ENCODE measurements at places on chromosomes 6 and 20.

DNA sequence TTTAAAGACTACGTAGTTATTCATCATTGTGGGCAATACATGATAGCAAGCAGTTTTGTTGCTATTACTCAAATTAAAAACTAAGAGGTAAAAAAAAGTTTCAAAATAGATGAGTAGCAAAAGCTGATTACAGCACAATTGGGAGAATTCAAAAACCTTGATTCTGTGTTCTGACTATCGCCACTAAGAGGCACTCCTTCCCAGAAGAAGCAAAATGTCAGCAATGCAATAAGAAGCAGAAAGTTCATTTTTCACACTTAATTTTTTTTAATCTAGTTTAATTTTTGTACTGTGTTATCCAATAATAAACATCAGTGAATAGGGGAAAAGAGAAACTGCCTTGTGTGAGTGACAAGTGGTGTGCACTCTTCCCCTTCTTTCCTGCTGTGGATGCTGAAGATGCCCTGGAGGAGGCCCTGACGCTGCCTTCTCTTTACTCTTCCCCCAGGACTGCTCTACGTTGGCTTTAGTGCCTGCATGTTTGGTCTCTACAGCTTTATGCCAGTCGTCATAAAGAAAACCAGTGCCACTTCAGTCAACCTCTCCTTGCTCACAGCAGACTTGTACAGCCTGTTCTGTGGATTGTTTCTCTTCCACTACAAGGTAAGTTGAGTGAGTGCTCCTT lies 263.2 kb upstream of the PLN start:
- DNase-seq: no peak

DNA sequence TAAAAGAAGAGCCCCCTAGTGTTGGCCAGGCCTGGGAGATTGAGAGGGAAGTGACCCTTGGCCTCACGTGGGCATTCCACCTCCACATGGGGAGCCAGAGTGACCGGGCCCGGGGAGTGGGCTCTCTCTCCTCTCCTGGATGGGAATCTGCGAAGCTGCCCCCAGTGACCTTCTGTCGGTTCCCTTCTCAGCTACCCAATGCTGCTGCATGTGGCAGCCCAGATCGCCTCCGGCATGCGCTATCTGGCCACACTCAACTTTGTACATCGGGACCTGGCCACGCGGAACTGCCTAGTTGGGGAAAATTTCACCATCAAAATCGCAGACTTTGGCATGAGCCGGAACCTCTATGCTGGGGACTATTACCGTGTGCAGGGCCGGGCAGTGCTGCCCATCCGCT lies 10.1 kb upstream of the GTF2H4 start:
- DNase-seq: no peak

GRCh38 chr20:41174373-41174772 lies 37.0 kb downstream of the PLCG1 start:
- no peak for DNase-seq

DNA sequence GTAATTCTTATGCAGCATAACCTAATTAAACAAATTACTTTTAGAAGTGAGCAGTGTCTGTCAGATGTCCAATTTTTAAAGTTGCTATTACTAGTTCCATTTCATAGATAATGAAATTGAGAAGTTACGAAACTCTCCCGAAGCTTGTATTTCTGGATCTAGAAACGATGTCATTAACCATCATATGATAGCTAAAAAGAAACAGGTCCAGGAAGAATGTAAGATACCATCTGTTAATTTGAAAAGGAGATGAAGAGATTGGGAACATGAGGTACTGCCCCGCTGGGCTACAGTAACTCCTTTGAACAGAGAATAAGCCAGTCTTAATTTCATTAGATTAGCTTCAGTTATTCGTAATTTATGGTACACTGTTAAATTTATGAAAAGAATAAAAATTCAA lies 47.5 kb upstream of the TMX4 start:
- DNase-seq: no peak

- DNase-seq: no peak
These were observed 16.6 kb upstream of the CEP85L start for GRCh38 chr6:118667988-118668387.

- no peak for DNase-seq
These were observed 9.1 kb downstream of the SMAP1 start for GRCh38 chr6:70676821-70677220.

DNA sequence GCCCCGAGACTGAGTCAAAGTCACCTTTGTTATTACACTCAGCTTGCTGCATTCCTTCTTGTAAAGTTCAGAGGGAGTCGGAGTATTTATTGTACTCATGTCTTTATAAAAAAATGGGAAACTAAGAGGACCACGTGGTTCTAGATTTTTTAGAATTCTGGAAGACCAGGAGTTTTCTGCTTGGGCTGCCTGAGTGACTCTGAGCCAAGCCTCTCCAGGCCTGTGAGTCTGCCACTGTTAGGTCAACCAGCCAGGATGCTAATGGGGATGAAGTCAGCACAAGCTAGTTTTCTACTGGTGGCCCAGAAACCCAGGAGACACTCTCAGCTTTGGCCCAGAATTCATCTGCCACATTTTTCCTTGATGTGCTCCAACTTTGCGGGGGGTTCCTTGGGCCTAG lies 453.5 kb upstream of the SULF2 start:
- no peak for DNase-seq

Measured in T-helper 2 cell treated with Interferon-gamma antibody and Interleukin-4, amounts not matched to agents 5 μg/mL and 100 μg/mL, for 36 hours (primary cell).